ENCODE measurements at places on chromosomes 7 and 10. TPM values are rescaled to one million over a fixed set of nuclear protein-coding genes. Genes with fewer than 3 reads are reported as not detected.

- no peak overlapping the region for H3K27ac ChIP-seq
- no peak for DNase-seq
- no peaks in the 10 kb centered on the region for H3K36me3 ChIP-seq
- H3K4me1 ChIP-seq, result no peaks in the 10 kb centered on the region
- no peaks in the 10 kb centered on the region for H3K27me3 ChIP-seq
Measured at GRCh38 chr10:119479532-119479931, 63.0 kb downstream of the RGS10 start.

DNA sequence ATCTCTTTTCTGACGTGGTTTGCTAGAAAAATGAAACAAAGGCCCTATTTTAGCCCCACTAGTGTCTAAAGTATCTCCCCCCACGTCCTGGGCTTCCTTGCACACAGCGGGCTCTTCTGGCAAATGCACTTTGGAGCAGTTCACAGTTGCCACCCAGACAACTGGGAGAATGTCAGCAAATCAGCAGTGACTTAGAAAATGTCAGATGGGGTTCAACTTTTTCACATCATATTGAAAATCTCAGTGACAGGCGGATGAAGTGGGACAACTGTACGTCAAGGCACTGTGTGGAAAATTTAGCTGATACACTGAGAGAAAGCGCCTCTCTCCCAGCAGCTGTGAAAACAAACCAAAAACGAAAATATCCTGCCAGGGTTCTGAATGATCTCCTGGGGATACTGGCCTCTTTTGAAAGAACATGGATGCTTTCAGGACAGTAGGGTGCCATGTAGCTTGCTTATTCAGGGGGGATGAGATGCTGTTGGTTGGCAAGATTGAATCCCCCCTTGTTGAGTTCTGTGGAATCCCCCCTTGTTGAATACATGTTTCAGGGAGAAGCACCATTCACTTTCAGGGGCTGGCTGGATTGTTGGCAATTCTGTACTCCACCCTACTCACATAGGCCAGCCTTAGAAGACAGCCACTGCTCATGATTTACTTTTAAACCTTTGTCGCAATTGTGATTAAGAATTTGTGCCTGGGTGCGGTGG is 372.8 kb upstream of the CELF2 start:
- H3K4me1 ChIP-seq, result peaks cover 11% of the 10 kb centered on the region
- no peaks in the 10 kb centered on the region for H3K36me3 ChIP-seq
- no peak overlapping the region for H3K4me3 ChIP-seq
- DNase-seq, result no peak

The EPHB4 gene
- 31.0 TPM for total RNA-seq

GRCh38 chr7:140867467-140868462 is 57.0 kb downstream of the BRAF start:
- DNase-seq, result no peak
- no peaks in the 10 kb centered on the region for H3K4me1 ChIP-seq
- no peaks in the 10 kb centered on the region for H3K27me3 ChIP-seq
- H3K27ac ChIP-seq, result no peak overlapping the region

- H3K4me1 ChIP-seq, result no peaks in the 10 kb centered on the region
- no peak for DNase-seq
- no peak overlapping the region for H3K27ac ChIP-seq
- H3K36me3 ChIP-seq, result no peaks in the 10 kb centered on the region
- H3K27me3 ChIP-seq, result no peaks in the 10 kb centered on the region
- no peak overlapping the region for H3K4me3 ChIP-seq
Measured at GRCh38 chr7:15848901-15849300, 162.4 kb upstream of the MEOX2 start.

- no peaks in the 10 kb centered on the region for H3K27me3 ChIP-seq
- peak; percentile 84 for DNase-seq
- peaks cover 3% of the 10 kb centered on the region for H3K4me1 ChIP-seq
- H3K4me3 ChIP-seq, result no peak overlapping the region
Measured at GRCh38 chr10:101041252-101041761, 10.3 kb downstream of the SFXN3 start.

The SRGN gene
- 22.0 TPM for total RNA-seq

The HABP2 gene
- not detected for total RNA-seq

DNA sequence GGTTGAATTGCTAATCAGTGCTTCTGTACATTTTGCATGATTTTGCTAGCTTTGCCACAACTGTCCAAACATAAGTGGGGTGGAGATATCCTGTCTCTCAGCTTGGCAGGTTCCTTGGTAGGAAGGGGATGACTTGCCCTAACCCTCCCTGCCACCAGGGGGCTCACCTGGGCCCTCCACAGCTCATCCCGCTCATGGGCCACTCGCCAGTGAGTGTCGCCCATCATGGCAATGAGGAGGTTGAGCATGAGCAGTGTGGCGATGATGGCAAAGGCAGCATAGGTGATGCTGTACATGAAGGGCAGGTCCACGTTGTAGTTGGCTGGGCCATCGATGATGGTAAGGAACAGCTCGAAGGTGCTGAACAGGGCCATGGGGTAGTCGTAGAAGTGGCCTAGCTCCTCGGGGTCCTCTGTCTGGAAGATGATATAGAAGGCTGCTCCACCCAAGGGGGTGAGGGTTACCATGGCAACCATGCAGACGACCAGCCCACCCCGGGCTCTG is 12.2 kb downstream of the TRPV6 start:
- H3K27me3 ChIP-seq, result no peaks in the 10 kb centered on the region
- no peak for DNase-seq
- no peaks in the 10 kb centered on the region for H3K4me1 ChIP-seq
- no peak overlapping the region for H3K27ac ChIP-seq
- H3K4me3 ChIP-seq, result no peak overlapping the region
- no peaks in the 10 kb centered on the region for H3K36me3 ChIP-seq

The ITIH5 gene
- 19.2 TPM for total RNA-seq

- DNase-seq, result no peak
- H3K36me3 ChIP-seq, result no peaks in the 10 kb centered on the region
- no peaks in the 10 kb centered on the region for H3K27me3 ChIP-seq
Measured at GRCh38 chr7:40810274-40810673, 675.5 kb downstream of the SUGCT start.

DNA sequence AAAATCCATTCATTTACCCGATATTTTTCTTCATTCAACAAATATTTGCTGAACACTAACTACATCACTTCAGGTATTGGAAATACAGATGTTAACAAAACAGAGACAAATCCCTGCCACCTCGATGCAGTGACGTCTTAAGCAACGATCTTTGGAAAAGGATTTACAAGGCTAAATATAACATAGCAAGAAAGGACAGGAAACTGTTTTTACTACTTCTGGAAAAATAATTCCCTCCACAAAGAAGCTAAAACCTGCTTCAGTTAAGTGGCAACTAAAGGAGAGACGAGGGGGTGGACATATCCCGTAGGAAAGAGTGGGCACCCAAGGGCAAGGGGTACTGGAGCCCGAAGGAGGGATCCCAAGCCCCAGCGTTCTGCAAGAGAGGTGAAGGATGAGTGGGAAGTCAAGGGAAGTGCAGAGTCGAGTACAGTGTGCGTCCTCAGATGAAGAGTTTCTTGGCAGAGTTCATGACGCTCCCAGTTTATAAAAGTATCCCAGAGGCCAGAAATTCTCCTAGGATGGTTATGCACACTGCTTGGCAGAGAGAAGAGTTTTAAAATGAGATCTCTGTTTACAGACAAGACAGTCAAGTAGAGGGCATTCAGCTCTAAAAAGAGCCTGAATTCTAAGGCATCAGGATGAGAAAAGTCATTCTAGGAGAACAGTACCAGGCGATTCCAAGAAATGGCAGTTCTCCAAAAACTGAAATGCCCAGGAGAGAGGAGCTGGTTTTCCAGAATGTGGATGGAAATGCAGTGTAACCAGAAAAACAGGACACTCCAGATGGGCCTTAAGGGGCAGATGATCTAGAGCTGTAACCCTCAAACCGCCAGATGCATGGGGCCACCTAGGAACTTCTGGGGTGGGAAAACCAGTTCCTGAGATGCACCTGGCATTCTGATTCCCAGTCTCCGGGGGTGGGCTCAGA is 97.3 kb downstream of the GRB10 start:
- no peaks in the 10 kb centered on the region for H3K27me3 ChIP-seq
- no peaks in the 10 kb centered on the region for H3K36me3 ChIP-seq
- DNase-seq, result no peak
- no peak overlapping the region for H3K4me3 ChIP-seq
- H3K27ac ChIP-seq, result no peak overlapping the region
- H3K4me1 ChIP-seq, result no peaks in the 10 kb centered on the region

The RAB18 gene
- 83.6 TPM for total RNA-seq

DNA sequence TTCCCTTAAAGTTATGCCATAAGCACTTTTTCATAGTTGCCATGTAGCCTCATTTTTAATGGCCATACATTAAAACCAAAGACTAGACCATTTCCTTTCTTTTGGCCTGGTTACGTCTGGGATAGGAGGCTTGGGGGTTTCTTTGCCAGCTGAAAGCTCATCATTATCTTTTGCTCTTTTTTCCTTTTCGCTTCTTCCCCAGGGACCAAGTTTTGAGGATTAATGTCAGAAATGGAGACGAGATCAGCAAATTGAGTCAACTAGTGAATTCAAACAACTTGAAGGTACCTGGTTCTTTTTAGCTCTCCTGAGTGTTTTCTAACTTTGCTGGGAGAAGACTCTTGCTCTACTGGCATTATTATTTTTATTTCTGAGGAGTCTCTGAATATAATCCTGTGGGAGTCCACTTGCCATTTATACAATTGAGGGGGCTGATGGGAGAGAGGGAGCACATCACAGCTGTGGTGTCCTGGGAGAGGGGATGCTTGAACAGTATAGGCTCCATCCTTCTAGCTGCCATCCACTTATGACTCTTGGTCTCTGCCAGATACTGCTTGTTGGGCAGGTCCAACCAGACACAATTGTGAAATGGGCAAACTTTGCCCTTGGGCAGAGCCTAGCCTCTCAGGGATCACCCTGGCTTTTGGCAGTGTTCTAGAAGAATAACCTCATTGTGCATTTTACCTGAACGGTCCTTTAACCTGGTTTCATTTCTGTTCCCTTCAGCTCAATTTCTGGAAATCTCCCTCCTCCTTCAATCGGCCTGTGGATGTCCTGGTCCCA is 5.8 kb downstream of the CPA4 start:
- no peak for DNase-seq
- no peak overlapping the region for H3K27ac ChIP-seq
- no peaks in the 10 kb centered on the region for H3K27me3 ChIP-seq
- no peak overlapping the region for H3K4me3 ChIP-seq

The SEMA3D gene
- total RNA-seq, result 5.7 TPM

- H3K36me3 ChIP-seq, result no peaks in the 10 kb centered on the region
- H3K27me3 ChIP-seq, result no peaks in the 10 kb centered on the region
- H3K4me3 ChIP-seq, result no peak overlapping the region
- DNase-seq, result no peak
- H3K27ac ChIP-seq, result no peak overlapping the region
- no peaks in the 10 kb centered on the region for H3K4me1 ChIP-seq
Measured at GRCh38 chr7:39515534-39516228, 50.5 kb upstream of the YAE1 start.

DNA sequence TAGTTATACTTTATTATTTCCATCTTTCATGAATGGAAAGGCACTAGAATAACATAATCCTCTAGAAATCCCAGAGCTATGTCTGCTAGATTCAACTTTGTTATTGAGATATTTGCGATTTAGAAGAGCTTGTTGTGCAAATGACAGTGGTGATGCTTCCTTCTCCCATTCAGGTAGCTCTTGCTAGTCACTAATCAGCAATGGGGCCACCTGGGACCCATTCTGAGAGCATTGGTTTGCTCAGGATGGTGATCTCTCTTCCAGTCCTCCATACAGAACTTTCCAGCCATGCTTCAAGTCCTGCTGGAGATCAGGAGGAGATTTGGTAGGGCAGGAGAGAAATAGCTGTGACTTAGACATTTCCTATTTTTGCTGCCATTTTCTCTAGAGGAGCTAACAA is 65.8 kb upstream of the WNT16 start:
- H3K27ac ChIP-seq, result no peak overlapping the region
- no peaks in the 10 kb centered on the region for H3K27me3 ChIP-seq
- H3K4me1 ChIP-seq, result no peaks in the 10 kb centered on the region
- no peak for DNase-seq
- H3K36me3 ChIP-seq, result no peaks in the 10 kb centered on the region

- no peaks in the 10 kb centered on the region for H3K36me3 ChIP-seq
- DNase-seq, result no peak
- H3K27me3 ChIP-seq, result no peaks in the 10 kb centered on the region
- H3K27ac ChIP-seq, result no peak overlapping the region
- no peak overlapping the region for H3K4me3 ChIP-seq
Measured at GRCh38 chr7:98670186-98670585, 53.1 kb downstream of the NPTX2 start.

DNA sequence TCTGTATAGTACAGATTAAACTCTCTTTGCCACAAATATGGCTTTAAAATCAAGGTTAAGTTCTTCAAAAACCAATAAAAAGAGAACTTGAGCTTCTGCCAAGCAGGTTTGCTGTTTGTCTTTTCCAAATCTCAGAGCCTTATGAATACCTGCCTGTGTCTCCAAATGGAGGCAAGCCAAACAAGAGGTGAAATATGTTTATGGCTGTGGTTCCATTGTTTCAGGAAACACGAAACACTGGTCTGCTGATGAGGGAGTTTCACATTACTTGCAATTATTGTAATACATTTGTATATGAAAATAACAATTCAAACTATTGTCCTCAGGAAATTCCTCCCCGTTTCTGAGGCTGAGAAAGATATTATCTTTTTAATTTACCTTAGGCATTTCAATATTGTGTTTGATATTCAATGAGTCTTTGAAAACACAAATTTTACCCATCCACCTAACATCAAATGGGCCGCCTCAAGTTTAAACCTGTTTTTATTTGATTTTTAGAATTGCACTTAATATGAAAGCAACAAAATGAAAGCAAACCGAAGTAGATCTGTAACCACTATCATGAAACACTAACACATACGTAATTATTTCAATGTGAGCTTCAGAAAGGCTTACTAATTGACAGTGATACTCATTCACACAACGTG is 359.3 kb downstream of the HGF start:
- DNase-seq, result no peak
- no peaks in the 10 kb centered on the region for H3K36me3 ChIP-seq
- no peak overlapping the region for H3K4me3 ChIP-seq
- H3K27me3 ChIP-seq, result no peaks in the 10 kb centered on the region

The FOXI2 gene
- not detected for total RNA-seq

The MEIG1 gene
- total RNA-seq, result not detected

The FRMD4A gene
- total RNA-seq, result 24.7 TPM

The CPA4 gene
- not detected for total RNA-seq

The PIP4K2A gene
- total RNA-seq, result 21.0 TPM

DNA sequence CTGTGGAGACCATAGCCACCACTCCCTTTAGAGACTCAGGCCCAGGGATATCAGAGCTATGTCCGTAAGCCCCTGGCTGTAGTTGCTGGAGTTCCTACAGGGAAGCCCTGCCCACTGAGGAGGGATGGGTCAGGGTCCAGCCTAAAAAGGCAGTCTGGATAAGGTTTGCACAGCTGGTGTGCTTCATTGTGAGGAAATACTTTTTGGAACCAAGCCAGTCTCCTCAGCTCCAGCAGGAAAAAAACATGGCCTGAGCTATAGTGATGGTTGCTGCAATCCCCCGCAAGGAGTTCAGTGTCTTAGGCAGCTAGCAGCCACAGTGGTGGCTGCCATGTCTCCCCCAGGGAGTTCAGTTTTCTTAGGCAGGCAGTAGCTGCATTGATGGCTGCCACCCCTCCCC is 52.6 kb upstream of the CYP2C8 start:
- H3K27me3 ChIP-seq, result no peaks in the 10 kb centered on the region

Data from ovary (tissue), 10 donors.